NCI-H1436 (cell line): ENCODE measurements at places on chromosomes 2 and 18.

DNA sequence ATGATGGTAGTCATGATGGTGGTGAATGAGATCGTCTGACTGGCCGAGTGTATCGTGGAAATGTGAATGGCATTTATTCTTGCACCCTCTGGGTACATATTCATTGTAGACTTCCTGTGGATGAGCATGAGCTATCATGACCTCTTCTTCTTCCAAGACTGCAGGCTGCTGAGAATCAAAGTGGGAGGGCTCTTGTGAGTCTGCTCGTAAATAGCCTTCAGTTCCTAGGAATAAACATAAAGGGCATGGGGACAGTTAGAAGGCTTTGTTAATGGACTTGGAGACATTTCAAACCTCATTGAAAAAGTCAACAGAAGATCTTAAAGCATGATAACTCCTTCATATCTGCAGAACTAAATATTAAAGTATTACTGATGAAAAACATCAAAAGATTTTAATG lies 14.9 kb downstream of the SLC39A6 start:
- no peak for DNase-seq

DNA sequence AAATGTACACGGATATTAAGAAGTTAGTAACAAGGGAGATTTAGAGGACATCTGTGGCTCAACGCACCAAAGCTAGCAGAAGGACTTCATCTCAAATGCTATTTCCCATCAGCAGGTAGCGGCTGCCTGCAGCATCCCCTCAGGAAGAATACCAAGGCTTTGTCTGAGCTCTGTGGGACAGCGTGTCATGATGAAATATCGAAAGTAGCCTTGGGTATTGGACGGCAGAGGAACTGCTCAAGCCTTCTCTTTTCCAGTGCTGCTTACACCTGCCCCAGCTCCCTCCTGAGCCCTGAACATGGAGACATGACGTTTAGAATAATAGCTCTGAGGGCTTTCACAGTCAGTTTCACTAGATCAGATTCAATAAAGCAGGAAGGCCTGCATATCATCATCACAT lies 241.6 kb downstream of the SUCLG1 start:
- no peak for DNase-seq

DNA sequence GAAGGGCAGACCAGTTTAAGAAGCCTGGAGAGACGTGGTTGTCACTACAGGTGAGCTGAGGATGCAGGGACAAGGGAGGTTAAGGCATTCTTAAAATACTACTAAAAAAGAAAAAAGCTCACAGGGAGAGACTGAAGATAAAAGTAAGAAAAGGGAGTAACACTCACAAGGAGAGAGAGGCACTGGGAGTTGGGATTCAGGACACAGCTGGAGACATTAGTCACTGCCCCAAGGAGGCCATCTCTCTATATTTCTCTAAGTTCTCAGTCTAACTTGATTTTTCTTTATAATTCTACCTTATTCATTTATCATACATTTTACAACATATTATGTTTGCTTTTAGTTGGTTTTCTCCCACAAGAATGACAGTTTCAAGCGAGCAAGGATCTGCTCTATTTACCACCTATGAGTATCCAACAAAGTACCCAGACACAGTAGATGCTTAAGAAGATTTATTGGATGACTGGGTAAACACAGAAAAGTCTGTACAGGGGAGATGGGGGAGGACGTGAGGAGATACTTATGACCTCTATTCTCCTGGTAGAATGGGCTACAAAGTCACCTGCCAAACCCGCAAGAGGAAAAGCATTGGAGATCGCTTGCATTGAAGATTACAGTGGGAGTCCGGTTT lies 2.2 kb downstream of the SERPINE2 start:
- no peak for DNase-seq

GRCh38 chr2:184644685-184645084 lies 46.4 kb downstream of the ZNF804A start:
- DNase-seq = no peak

DNA sequence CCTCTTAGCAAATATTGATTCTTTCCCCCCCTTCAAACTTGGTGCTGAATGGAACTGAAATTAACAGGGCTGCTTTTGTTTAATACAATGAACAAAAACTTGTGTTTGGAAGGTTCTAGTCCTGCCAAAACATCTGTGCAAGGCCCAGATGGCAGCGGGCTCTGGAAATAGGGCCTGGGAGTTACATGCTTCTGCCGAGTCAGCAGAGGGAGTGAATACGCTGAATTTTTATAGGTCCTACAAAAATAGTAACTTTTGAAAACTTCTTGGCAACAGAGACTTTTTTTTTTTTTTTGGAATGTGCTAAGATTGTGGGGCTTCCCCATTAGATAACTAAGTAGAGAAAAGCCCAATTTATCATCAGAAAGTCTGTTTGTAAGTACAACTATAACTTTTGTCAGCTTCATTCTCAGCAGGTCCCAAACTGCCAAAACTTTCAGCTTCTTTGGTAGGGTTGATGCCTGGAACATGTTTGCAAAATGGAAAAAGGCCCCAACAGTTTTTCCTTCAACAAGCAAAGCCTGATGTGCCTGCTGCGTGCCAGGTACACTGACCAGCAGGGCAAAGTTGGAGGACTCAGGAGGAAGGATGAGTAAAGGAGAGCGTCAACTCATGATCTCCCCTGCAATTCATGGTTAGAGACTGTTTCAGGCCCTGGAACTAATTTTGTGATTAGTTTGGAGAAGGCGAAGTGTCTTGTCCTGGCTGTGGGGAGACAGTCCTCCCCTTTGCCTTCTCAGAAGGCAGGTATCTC lies 45.1 kb upstream of the HDAC4 start:
- no peak for DNase-seq
